Thoracic aorta (tissue), 2 donors: ENCODE measurements at places on chromosomes 12 and 14. TPM values are rescaled to one million over a fixed set of nuclear protein-coding genes. Genes with fewer than 3 reads are reported as not detected.

DNA sequence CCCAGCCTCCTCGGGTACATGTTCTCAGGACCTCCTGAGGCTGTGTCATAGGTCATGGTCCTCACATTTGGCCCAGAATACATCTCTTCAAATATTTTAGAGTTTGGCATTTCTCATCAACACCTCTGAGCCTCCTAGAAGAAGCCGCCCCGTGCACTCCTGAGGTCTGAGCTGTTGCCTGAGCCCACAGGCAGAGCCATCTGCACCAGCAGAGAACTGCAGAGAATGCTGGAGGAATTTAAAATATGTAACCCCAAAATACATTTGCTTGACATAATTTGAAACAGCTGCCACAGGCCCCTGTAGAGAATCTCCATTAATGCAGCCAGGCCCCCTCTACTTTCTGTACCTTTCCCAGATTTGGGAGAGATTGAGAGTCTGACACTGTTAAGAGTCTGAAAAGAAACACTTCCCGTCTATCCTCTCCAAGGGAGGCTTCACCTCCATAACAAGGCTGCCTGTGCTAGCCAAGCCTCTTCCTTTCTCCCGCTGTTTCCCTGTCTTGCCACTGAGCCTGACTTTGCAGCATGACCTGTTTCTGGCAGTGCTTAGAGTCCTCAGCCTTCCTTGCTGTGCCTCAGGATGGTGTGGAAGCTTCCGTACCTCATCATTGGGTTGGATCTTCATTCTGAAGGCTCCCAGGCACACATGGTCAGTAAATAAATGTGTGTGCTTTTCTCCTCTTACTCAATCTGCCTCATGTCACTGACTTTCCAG is 95.4 kb upstream of the SFSWAP start:
- H3K27me3 ChIP-seq: no peaks in the 10 kb centered on the region
- H3K36me3 ChIP-seq: no peaks in the 10 kb centered on the region
- H3K4me3 ChIP-seq: no peak overlapping the region
- H3K4me1 ChIP-seq: no peaks in the 10 kb centered on the region

GRCh38 chr14:99512110-99512449 is 30.9 kb downstream of the CCNK start:
- no peaks in the 10 kb centered on the region for H3K27me3 ChIP-seq
- H3K4me1 ChIP-seq: no peaks in the 10 kb centered on the region
- peaks cover 33% of the 10 kb centered on the region for H3K36me3 ChIP-seq
- no peak for DNase-seq

BBOF1 gene
- 4.7 TPM for total RNA-seq

DNA sequence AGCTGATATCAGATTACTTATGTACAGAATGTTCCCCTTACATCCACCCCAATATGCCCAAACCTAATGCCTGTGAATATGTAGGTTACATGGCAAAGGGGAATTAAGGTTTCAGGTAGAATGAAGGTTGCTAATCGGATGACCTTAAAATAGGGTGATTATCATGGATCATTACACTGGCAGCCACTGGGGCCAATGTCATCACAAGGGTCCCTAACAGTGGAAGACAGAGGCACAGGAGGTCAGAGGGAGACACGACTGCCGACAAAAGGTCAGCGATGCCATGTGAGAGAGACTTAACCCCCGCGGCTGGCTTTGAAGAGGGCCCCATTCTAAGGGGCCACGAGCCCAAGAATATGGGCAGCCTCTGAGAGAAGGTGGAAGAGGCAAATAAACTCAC is 106.8 kb upstream of the EVL start:
- DNase-seq: no peak
- H3K36me3 ChIP-seq: no peaks in the 10 kb centered on the region
- no peak overlapping the region for H3K4me3 ChIP-seq
- H3K27ac ChIP-seq: no peak overlapping the region
- H3K27me3 ChIP-seq: no peaks in the 10 kb centered on the region

DNA sequence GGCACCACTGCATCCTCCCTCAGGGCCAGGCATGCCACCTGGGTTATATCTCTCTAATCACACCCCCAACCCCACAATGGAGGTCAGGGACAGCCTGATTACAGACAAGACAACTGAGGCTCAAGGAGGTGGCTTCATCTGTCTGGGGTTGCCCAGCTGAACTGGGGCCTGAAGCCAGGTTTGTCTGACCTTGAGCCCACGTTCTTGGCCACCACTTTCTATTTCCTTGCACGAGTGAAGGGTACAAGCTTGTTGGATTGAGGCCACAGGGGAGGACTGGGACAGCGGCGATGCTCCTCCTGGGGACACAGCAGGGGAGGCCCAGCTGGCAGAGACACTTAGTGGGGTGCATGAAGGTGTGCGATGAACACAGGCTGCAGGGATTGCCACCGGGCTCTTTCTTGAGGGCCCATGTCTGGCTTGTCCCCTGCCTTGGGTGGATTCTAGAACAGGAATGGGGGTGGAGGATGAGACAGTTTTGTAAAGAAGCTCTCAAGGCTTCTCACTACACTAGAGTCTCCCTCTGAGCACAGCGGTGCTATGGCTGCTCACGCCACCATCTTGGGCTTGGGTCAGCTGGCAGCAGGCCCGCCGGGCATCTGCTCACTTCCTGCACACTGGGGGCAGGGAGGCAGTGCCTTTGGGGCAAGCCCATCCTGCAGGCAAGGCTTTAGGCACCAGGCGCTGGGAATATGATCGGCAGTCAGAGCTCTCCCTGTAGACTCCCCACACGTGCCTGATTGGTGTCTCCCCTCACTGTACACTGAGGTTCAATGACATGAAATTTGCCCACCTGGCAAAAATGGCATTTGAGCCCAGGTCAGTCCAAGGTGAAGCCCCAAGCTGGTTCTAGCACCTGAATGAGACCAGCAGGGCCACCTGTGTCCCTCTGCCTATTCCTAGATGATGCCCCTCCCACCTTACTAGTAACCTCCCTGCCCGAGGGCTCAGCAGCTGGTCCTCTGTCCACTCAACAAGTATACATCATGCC is 16.0 kb downstream of the RITA1 start:
- H3K4me3 ChIP-seq: no peak overlapping the region
- H3K4me1 ChIP-seq: no peaks in the 10 kb centered on the region
- H3K27ac ChIP-seq: no peak overlapping the region

VWF gene
- total RNA-seq: 251 TPM

DNA sequence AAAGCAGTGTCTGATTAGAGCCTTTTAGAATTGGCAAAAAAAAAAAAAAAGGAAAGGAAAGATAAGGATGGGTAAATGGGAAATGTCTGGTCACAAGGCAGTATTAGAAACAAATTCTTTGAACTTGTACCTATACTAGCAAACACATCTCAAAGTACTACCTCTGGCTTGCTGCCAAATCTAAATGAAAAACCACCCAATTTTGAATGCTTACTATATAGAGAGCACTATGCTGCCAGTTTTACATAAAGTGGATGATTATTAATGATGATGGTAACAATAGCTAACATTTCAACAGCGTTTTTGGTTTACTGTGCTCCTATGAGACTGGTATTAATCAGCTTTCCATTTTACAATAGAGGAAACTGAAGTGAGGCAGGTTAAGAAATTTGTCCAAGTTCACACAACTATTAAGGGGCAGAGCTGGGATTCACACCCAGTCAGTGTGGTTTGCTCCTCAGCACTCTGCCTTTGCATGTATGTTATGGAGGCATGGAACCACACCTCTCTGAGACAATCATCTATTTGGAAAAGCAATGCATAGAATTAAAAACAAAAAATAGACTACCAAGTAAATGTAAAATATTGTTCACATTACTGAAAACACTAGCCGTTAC is 34.2 kb downstream of the ATP2B1 start:
- H3K4me1 ChIP-seq: peaks cover 3% of the 10 kb centered on the region
- no peak overlapping the region for H3K27ac ChIP-seq
- no peak for DNase-seq
- H3K4me3 ChIP-seq: no peak overlapping the region
- no peaks in the 10 kb centered on the region for H3K36me3 ChIP-seq

DNA sequence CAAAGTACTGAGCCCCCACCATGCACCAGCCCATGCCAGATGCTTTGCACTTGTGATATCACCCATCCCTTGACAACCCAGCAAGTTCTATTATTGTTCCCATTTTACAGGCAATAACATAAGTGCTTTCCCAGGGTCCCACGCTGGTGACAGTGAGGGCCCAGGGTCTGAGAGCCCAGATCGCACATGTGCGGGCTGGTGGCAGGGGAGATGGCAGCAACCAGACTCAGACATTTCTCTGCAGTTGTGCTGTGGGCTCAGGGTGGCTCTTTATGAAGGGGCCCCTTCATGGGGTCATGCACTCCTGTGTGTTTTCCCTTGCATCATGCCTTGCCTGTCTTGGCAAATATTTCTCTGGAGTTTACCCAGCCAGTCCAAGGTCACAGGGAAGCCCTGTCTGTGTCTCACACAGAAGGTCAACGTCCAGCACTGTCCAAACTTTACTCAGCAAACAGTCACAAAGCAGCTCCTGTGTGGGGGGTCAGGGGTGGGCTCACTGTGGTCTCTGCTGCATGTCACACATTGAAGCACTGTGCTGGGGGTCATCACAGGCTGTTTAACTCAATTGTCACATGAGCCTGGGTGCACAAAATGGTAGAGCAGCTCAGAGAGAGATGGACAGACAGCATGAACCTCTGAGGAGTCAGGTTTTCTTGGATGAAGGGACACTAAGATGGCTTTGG is 12.7 kb downstream of the SERPINA5 start:
- H3K4me3 ChIP-seq: no peak overlapping the region
- H3K27me3 ChIP-seq: no peaks in the 10 kb centered on the region
- no peak for DNase-seq
- no peaks in the 10 kb centered on the region for H3K36me3 ChIP-seq
- peaks cover 4% of the 10 kb centered on the region for H3K4me1 ChIP-seq
- no peak overlapping the region for H3K27ac ChIP-seq

DNA sequence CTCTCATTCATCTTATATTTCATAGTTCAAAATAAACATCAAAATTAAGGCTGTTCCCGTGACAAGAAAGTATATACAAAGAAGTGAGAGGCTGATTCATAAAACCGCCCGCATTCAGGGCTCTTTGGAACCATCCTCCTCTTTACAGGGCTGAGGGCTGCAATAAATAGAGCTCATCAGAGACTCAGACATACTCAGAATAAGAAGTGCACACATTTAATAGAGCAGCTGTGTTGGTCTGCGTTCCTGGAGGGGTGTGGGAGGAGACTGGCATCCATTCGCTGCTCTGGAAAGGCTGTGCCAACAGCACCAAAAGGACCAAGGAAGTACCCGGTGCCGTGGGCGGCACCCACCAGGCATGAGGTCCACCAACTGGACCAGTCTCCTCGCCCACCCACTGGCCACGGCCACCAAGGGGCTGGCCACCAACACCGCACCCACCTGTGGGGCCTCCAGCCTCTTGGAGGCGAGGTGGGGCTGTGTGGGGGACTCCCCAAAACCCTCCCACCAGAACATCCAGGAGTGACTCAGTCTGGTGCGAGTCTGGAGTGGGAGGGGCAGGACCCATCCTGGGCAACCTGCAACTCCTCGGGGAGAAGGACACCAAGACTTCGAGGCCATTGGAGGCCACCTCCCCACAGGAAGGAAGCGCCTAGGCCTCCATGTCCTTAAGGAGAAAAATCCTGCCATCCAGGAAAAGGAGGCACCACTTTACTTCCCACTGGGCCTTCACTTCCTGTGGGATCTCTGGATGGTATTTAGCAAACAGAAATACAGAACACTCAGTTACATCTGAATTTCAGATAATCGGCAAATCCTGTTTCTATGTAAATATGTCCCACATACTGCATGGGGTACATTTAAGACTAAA is 32.7 kb downstream of the VCPKMT start:
- H3K27ac ChIP-seq: no peak overlapping the region
- no peaks in the 10 kb centered on the region for H3K27me3 ChIP-seq
- H3K4me3 ChIP-seq: no peak overlapping the region
- no peak for DNase-seq
- no peaks in the 10 kb centered on the region for H3K36me3 ChIP-seq
